Activated T-cell treated with anti-CD3 and anti-CD28 coated beads for 48 hours (primary cell): ENCODE measurements at places on chromosomes 13 and 19.

GRCh38 chr19:40159744-40160143 is 31.5 kb upstream of the MAP3K10 start:
- DNase-seq, result no peak

GRCh38 chr19:33282036-33282671 is 20.2 kb downstream of the CEBPA start:
- no peak for DNase-seq

- no peak for DNase-seq
These were observed 25.3 kb downstream of the TRPM4 start for GRCh38 chr19:49182848-49183375.

GRCh38 chr13:23384111-23384510 is 49.4 kb downstream of the SACS start:
- no peak for DNase-seq

- peak; percentile 32 for DNase-seq
These were observed 19.6 kb downstream of the TMEM150B start for GRCh38 chr19:55305491-55305890.
